NCI-H1694 treated with DMSO at 0.1 percent for 48 hours (cell line): ENCODE measurements at places on chromosomes 11 and 22.

DNA sequence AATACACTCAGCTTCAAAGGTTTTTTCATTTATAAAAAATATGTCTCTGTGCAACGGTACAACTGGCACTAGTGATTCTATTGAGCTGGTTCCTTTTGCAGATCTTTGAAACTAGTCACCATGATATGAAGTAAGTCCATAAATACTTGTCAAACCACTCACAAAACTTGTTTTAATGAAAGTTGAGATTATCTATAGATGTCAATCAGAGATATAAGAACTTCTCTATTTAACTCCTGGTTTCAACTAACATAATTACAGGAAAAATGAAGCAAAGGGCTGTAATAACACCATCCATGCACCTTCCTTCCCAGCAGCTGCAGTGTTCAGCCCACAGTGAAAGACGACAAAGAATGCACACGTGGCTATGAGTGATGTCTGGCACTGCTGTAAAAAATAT lies 44.7 kb downstream of the TMEM123 start:
- no peak for DNase-seq

- no peak for DNase-seq
Observed at GRCh38 chr11:84420271-84420670, 1134.1 kb upstream of the CCDC90B start.

- DNase-seq: no peak
Observed at GRCh38 chr11:25900814-25901213, 431.1 kb upstream of the ANO3 start.

GRCh38 chr11:44267006-44267749 lies 42.8 kb downstream of the ALX4 start:
- DNase-seq: no peak

DNA sequence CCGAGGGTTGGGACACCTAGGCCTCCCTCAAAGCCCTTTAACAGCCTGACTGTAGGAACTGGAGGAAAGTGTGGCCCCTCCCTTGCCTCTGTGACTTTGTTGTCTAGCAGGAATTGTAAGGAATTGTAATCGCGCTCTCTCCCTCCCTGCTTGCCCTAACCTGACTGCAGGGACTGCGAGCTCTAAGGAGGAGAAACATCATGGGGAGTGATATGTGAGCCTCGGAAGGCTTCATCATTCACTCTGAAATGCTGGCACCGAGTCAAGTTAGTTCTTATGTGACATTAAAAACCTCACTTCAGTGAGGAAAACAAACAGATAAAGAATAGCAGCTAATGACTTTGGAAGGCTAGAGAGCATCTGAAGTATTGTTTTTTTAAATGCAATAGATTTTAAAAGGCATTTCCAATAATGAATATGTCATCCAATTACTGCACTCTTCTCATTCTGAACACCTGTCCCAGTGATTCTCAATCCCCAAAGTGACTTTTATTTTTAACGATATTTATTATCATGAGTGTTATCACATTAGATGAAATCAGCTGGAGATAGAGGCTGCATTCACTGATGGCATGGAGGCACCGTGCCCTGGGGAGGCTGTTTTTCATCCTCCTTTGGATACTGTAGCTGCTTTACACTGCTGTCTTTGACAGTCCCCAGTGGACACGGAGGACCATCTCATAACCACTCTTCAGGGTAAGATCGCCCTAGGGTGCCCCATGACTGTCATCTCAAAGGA lies 58.5 kb upstream of the NTM start:
- DNase-seq: no peak

GRCh38 chr22:45468872-45469271 lies 33.8 kb upstream of the FBLN1 start:
- DNase-seq: no peak

- no peak for DNase-seq
Observed at GRCh38 chr11:106625566-106625965, 392.7 kb downstream of the GUCY1A2 start.
